Bronchial epithelial cell (primary cell): ENCODE measurements at places on chromosomes 16 and 17.

GRCh38 chr17:37327341-37328090, 48.3 kb upstream of the C17orf78 start:
- no peak for DNase-seq

- peak; percentile 46 for DNase-seq
These were observed 43.3 kb downstream of the PGS1 start for GRCh38 chr17:78421534-78422266.

- DNase-seq: peak; percentile 43
These were observed 5.5 kb upstream of the RHBDF2 start for GRCh38 chr17:76506408-76507345.

- DNase-seq: no peak
These were observed 44.0 kb downstream of the TUBD1 start for GRCh38 chr17:59848778-59849177.

DNA sequence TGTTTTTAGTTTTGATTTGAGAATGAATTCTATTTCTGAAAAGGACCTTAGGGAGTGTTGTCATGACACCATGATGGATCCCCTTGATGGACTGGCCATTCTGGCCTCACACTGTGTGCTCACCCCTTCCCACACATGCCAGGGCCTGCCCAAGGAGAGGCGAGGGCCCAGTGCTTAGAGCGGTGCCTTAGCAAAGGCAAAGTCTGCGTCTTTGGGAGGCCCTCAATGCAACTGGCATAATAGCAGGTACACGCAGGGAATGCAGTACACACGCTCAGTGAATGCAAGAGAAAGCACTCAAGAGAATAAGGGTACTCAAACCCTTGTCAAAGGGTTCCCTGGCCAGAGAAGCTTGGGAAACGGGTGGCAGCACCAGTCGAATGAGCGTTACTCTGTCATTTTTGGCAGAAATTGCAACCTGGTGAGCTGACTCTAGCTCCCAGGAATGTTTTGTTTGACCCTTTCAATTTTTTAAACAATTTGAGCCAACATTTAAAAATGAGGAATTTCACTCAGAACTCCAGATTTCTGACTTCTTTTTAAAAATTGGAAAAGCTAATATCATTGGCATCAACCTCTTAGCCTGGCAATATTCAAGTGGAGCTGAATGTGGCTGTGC, 32.1 kb downstream of the NKD1 start:
- DNase-seq: no peak

DNA sequence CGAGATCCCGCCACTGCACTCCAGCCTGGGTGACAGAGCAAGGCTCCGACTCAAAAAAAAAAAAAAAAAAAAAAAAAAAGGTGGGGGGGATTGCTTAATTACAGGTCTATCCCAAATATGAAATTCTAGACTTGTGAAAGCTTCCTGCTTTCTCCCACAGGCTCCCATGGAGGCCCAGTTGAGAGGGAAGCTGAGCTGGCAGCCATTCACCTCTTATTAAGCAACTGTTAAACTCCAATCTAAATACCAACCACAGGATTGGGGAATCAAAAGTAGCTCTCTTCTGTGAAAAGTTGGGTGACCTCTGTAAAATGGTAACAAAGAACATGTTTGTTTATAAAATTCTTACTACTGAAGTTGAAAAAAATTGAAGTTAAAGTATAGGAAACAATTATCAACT, 45.8 kb upstream of the STAC2 start:
- DNase-seq: no peak

DNA sequence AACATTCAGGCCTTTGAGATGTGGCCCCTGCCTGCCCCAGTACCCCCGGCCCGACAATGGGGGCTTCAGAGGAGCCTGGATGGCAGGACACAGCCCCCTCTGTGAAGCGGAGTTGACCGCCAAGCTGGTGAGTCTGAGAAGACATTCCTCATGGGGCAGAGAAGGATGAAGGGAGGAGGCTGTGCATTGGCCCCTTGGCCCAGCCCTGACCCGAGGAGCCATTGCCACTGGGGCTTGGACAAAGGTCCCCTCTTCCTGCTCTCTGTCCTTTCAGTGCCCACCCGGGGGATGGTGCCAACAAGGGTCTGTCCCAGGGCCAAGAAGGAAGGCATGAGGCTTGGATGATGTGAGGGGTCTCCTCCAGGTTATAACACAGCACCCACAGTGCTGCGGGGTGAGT, 30.9 kb upstream of the PHB1 start:
- DNase-seq: no peak
